Osteoblast (primary cell): ENCODE measurements at places on chromosomes 2 and 18. TPM values are rescaled to one million over a fixed set of nuclear protein-coding genes. Genes with fewer than 3 reads are reported as not detected.

The COLEC12 gene
- 38.0 and 56.9 TPM in 2 replicates for total RNA-seq

The PRKAG3 gene
- total RNA-seq, result under 0.01 and 0.29 TPM in 2 replicates

The ADI1 gene
- total RNA-seq, result 51.3 and 55.4 TPM in 2 replicates

The SERPINB3 gene
- total RNA-seq, result not detected in 2 replicates

DNA sequence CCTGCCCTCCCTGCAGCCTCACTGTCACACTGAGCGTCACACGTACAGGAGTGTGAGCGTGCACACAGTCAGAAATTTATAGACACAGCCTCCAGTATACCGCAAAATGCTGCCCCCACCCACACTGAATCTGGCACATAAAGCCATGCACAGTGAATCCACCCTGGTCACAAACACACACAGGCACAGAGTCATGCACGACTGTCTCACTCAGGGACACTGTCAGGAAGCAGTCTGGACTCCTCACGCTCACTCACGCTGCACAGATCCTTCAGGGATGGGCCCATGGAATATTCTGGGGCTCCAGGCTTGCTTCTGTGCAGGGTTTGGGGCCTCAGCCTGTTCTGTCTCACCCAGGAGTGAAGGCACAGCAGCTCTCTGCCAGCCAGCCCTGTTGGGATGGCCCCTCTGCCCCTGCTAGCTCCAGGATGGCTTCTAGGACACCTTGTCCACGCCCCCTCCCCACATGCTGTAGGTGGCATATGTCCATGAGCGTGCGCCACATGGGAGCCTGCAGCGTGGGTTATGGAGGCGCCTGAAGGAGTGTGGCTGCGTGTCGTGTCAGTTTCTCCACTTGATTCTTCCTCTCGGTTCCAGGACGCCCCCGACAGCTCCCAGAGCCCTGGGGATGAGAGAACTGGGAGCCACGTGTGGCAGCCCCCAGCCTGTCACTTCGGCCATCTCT, 175.8 kb downstream of the CELF4 start:
- peak; percentile 59 for DNase-seq

GRCh38 chr2:121599963-121600651, 49.2 kb downstream of the CLASP1 start:
- no peak for DNase-seq

GRCh38 chr2:59713577-59713976, 839.9 kb downstream of the BCL11A start:
- no peak for DNase-seq

GRCh38 chr2:43593254-43593653, 2.6 kb downstream of the THADA start:
- peak; percentile 13 for DNase-seq

DNA sequence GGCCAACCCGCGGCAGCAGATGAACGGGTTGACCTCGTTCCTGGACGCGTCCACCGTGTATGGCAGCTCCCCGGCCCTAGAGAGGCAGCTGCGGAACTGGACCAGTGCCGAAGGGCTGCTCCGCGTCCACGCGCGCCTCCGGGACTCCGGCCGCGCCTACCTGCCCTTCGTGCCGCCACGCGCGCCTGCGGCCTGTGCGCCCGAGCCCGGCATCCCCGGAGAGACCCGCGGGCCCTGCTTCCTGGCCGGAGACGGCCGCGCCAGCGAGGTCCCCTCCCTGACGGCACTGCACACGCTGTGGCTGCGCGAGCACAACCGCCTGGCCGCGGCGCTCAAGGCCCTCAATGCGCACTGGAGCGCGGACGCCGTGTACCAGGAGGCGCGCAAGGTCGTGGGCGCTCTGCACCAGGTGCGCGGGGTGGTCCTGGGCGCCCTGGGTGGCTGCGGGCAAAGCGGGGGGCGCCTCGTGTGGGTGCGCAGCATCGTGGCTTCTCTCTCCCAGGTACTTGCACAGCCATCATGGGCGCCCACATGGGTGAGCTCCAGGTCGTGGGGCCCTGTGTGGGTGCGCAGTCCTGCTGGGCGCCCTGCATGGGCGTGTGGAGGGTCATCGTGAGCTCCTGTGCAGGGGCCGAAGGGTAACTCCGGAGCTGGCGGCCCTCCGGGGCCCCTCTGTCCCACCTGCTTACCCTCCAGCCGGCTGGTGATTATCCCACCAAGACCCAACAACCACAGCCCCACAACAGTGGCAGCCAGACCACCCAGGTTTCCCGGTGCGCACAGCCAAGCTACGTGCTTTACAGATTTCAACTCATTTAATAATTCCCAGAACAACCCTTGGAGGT, 64.2 kb downstream of the TPO start:
- no peak for DNase-seq

- no peak for DNase-seq
These were observed 302.7 kb upstream of the ZC3H15 start for GRCh38 chr2:186183406-186183805.

DNA sequence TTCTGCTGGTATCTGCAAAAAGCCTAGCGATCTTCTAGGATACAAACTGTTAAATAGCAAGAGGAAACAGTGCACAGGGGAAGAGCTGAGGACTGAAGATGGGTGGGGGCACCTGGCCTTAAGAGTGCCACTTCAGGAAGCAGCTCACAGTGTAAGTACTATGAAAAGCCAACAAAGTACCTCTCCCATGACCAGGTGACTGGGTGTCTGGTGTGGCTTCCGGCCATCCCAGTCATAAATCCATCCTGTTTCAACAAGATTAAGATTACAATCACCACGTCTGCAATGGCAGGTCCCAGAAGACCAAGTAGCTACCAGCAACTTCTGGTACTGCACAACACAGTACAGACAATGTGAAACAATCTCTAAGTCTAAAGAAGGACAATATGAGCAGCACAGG, 15.9 kb downstream of the ERFE start:
- DNase-seq, result no peak

GRCh38 chr2:226773291-226773690, 26.3 kb downstream of the IRS1 start:
- no peak for DNase-seq

DNA sequence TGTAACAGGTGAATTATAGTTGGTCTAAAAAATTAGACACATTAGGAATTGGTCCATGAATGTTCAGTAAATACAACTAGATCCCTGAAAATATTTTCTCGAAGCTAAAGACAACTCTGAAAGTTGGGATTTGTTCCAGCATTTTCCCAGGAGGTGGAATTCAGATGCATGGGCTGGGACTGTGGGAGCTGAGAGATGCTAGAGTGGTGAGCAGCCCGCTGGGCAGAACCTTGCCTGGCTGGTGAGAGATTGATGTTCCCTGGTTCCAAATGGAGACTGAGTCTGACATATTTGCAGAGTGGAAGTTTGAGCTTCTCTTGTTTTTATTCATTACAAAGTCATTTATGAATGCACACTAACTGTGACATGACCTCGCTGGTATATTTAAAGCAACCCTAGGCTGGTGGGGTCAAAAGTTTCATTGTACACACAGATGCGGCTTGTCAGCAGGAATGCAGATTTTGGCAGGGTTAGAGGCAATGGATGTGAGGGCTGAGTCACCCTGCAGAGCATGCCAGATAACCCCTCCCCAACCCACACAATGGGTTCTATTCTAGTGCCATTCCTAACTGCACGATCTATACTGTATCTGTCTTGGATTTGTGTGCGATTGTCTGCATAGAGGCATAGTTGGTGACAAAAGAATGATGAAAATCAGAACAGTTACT, 23.5 kb upstream of the TMEM178A start:
- peak; percentile 85 for DNase-seq

- DNase-seq, result no peak
These were observed 214.4 kb downstream of the TMX3 start for GRCh38 chr18:68500556-68500955.

DNA sequence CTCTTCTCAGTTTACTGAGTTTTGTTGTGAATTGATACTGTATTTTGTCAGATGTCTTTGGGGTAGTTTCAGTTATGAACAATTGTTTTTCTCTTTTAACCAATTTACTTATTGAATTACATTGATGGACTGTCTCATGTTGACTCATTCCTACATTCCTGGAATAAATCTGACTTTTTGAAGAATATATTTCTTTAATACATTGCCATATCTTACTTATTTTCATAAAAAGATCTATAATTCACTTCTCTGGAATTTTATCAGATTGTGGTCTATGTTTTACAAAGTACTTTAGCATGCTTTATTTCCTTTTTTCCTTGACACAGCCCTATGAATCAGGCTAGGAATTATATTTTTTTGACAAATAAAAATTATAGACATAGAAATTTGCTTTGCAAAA, 268.3 kb downstream of the PLCL1 start:
- DNase-seq, result no peak

- no peak for DNase-seq
These were observed 227.5 kb downstream of the HDAC4 start for GRCh38 chr2:239173301-239173700.

GRCh38 chr2:203675086-203675485, 31.4 kb upstream of the CD28 start:
- DNase-seq, result peak; percentile 79

DNA sequence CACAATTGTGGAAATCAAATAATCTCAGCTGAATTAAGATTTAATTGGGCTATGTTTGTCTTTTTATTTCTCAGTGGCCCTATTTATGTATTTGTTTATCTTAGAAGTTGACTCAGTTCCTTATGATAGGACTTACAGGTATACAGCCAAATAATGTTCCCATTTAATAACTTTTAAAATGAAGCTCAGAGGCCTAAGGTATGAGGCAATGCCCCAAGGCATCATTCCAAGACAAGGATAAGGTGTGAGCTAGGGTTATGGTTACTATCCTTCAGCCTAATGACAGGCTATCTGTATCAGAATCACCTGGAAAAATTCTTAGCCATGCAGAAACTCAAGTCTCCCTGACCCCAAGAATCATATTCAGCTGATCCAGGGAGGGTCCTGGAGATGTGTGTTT, 7.4 kb upstream of the NRBP1 start:
- DNase-seq, result no peak

GRCh38 chr2:42962508-42962953, 170.1 kb upstream of the HAAO start:
- peak; percentile 34 for DNase-seq

- no peak for DNase-seq
These were observed 181.1 kb downstream of the SOCS6 start for GRCh38 chr18:70469916-70470315.

DNA sequence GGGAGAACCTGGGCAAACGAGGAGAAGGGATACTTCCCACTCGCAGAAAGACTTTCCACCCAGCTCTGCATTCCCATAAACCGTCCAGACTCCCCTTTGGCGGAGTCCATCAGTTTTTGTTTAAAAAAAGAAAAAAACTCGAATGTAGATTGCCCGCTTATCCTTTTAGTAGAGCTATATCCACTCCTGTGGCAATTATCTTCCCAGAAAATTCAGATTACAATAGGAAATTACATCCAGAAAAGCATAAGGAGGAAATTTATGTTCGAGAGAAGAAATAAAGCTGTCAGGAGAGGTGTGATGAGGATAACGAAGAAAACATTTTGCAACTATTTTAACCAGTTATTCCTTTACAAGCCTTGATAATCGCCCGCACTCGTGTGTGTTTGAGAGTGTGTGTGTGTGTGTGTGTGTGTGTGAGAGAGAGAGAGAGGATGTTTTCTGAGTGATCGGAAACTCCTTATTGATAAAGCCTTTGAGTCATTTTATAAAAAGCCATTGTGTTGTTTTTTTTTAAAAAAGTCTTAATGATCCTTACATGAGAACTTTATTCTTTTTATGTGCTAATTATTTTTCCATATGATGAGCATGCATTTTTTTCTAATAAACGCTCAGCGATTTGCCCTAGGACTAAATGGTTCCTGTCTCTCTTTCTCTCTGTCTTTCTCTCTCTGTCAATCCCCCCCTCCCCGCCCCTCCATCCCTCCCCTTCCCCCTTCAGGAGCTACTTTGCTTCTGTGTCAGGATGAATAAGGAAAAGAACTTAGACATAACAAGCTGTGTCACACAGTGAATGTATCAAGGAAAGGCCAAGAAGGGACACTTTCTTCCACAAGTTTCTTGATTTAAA, 1.1 kb upstream of the PPP3R1 start:
- DNase-seq, result peak; percentile 78

DNA sequence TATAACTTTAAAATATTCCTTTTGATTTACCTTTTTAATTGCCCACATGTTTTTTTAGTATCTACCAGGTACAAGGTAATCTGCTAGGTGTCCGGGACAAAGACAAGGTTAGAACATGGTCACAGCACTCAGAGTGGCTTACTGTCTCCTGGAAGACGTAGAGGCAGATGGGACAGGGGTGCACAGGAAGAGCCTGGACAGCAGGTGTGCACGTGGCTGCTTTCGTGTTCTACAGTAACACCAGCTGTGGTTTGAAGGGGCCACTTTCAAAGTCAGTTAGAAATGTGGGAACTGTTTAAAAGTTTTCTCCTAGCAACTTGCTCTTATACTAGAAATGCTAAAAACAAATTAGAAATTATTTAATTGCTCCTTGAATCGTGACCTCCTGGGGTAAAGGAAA, 102.9 kb upstream of the ALPP start:
- no peak for DNase-seq

DNA sequence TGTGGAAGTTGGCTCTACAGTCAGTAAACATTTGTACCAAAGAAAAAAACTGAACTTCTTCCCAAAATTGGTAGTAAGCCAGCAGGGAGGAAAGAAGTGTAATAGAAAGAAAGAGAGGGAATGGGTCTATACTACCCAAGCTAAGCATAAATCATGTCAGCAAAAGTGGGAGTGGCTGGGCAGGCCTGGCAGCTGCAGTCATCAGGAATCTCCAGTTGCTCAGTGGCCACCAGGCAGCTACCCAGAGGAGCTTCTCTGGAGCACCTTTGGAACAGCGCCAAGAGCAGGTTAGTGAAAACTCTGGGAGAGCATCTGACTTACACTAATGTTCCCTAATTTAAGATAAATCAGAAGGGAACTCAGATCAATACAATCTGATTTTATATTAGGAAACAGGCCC, 14.3 kb downstream of the FRZB start:
- DNase-seq, result no peak

GRCh38 chr2:8494589-8494988, 187.3 kb upstream of the ID2 start:
- no peak for DNase-seq
